ENCODE measurements at places on chromosomes 2 and 18. TPM values are rescaled to one million over a fixed set of nuclear protein-coding genes. Genes with fewer than 3 reads are reported as not detected.

DNA sequence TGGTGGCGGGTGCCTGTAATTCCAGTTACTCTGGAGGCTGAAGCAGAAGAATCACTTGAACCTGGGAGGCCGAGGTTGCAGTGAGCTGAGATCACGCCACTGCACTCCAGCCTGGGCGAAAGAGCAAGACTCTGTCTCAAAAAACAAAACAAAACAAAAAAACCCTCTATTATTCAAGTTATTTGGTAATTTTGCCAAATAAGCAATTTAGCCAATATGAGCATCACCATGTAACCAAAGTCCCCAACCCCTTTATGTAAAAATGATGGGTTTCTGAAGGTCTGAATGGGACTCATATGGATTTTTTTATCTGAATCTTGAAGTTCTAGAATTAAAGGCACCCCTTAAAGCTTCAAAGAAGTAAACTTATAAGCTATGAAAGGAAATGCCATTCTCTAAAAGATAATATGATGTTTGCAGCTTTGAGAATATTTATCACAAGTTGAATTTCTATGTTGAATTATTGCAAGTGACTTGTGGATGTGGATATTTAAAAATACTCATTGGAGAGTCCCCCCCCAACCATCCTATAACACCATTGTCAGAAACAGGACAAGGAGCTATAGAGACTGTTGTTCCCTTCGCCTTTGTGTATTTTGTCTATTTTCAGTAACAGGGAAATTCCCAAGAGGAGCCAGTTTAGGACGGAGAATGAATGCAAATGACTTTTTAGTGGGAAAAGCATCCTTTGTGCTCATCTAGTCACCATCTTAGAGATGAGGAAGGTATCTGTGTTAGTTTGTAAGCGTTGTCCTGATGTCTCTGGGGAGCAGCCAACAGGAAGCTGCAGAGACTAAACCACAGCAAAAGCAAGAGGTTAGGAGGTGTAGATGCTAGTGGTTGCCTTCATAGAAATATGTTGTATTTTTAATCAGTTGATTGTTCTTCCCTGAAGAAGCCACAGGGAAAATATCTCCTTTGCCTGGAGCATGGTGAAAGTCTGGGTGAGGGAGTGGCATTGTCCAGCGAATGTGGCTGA lies 68.3 kb downstream of the TET3 start:
- H3K4me3 ChIP-seq = no peak overlapping the region
- H3K27me3 ChIP-seq = no peaks in the 10 kb centered on the region
- DNase-seq = no peak
- no peak overlapping the region for H3K27ac ChIP-seq
- H3K4me1 ChIP-seq = no peaks in the 10 kb centered on the region

- H3K4me3 ChIP-seq = no peak overlapping the region
- no peaks in the 10 kb centered on the region for H3K36me3 ChIP-seq
- H3K27ac ChIP-seq = no peak overlapping the region
- H3K4me1 ChIP-seq = no peaks in the 10 kb centered on the region
- no peaks in the 10 kb centered on the region for H3K27me3 ChIP-seq
- no peak for DNase-seq
Observed at GRCh38 chr18:57516056-57516455, 70.4 kb downstream of the FECH start.

The FSHR gene
- total RNA-seq = not detected

The KCNIP3 gene
- total RNA-seq = 15.1 TPM

The OR6B2 gene
- total RNA-seq = not detected

- no peak overlapping the region for H3K4me3 ChIP-seq
- no peaks in the 10 kb centered on the region for H3K36me3 ChIP-seq
- no peak overlapping the region for H3K27ac ChIP-seq
- DNase-seq = no peak
- no peaks in the 10 kb centered on the region for H3K27me3 ChIP-seq
Observed at GRCh38 chr18:58302811-58303210, 258.8 kb downstream of the NEDD4L start.

The NGEF gene
- total RNA-seq = not detected

The SPTBN1 gene
- total RNA-seq = 1,216 TPM

GRCh38 chr18:50644807-50645206 lies 84.9 kb downstream of the MAPK4 start:
- H3K4me3 ChIP-seq = no peak overlapping the region
- no peaks in the 10 kb centered on the region for H3K36me3 ChIP-seq
- no peak for DNase-seq
- H3K4me1 ChIP-seq = no peaks in the 10 kb centered on the region

DNA sequence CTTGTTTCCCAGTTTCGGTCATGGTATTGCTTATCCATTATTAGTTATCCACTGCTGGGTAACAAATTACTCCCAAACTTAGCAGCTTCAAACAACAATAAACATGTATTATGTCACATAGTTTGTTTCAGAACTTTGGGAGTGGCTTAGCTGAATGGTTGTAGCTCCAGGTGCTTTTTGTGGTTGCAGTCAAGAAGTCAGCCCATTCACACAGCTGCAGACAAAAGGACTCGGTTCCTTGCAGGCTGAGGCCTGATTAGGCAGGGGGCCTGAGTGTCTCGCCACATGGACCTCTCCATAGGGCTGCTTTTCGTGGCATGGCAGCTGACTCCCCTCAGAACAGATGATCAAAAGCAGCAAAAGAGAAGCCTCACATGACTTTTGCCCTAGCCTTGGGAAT lies 58.2 kb upstream of the ITGA4 start:
- H3K36me3 ChIP-seq = no peaks in the 10 kb centered on the region
- H3K27me3 ChIP-seq = no peaks in the 10 kb centered on the region

The MYO3B gene
- total RNA-seq = 0.16 TPM

GRCh38 chr2:234290671-234291070 lies 206.2 kb downstream of the ARL4C start:
- no peaks in the 10 kb centered on the region for H3K36me3 ChIP-seq
- no peaks in the 10 kb centered on the region for H3K4me1 ChIP-seq
- H3K4me3 ChIP-seq = no peak overlapping the region
- peak overlapping the region; percentile 29 for H3K27ac ChIP-seq
- H3K27me3 ChIP-seq = no peaks in the 10 kb centered on the region

- no peaks in the 10 kb centered on the region for H3K4me1 ChIP-seq
- no peak overlapping the region for H3K4me3 ChIP-seq
- H3K27me3 ChIP-seq = no peaks in the 10 kb centered on the region
- no peak for DNase-seq
Observed at GRCh38 chr2:127864877-127865276, 6.9 kb upstream of the POLR2D start.

- DNase-seq = no peak
- no peak overlapping the region for H3K4me3 ChIP-seq
- H3K4me1 ChIP-seq = no peaks in the 10 kb centered on the region
- no peaks in the 10 kb centered on the region for H3K36me3 ChIP-seq
- H3K27ac ChIP-seq = no peak overlapping the region
- no peaks in the 10 kb centered on the region for H3K27me3 ChIP-seq
Observed at GRCh38 chr2:134815741-134816140, 22.7 kb upstream of the ACMSD start.

The SPATA3 gene
- total RNA-seq = not detected

DNA sequence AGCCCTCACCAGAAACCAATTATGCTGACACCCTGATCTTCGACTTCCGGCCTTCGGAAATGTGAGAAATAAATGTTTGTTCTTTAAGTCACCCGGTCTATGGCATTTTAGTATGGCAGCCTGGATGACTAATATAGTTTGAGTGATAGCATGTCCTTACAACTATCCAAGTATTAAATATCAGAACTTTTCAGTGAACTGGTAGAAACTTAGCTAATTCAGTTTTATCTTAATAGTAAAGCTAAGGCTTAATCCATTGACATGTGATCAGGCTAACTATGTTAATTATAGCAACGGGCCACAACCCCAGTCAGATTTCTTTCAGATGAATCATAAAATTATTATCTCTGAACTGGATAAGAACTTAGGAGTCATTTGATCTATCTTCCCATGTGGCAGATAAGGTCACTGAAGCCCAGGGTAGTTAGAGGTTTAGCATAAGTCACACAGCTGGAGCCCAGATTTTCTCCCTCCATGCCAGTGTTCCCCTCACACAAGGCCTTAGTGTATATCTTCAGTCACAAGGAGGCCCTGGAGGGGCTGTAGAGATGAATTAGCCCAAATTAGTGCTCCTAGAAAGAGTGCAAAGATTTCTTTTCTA lies 40.7 kb upstream of the UPP2 start:
- H3K36me3 ChIP-seq = no peaks in the 10 kb centered on the region
- no peaks in the 10 kb centered on the region for H3K27me3 ChIP-seq
- no peaks in the 10 kb centered on the region for H3K4me1 ChIP-seq
- H3K27ac ChIP-seq = no peak overlapping the region
- DNase-seq = no peak

The TMEM237 gene
- total RNA-seq = 36.6 TPM

The ACMSD gene
- total RNA-seq = 0.59 TPM

DNA sequence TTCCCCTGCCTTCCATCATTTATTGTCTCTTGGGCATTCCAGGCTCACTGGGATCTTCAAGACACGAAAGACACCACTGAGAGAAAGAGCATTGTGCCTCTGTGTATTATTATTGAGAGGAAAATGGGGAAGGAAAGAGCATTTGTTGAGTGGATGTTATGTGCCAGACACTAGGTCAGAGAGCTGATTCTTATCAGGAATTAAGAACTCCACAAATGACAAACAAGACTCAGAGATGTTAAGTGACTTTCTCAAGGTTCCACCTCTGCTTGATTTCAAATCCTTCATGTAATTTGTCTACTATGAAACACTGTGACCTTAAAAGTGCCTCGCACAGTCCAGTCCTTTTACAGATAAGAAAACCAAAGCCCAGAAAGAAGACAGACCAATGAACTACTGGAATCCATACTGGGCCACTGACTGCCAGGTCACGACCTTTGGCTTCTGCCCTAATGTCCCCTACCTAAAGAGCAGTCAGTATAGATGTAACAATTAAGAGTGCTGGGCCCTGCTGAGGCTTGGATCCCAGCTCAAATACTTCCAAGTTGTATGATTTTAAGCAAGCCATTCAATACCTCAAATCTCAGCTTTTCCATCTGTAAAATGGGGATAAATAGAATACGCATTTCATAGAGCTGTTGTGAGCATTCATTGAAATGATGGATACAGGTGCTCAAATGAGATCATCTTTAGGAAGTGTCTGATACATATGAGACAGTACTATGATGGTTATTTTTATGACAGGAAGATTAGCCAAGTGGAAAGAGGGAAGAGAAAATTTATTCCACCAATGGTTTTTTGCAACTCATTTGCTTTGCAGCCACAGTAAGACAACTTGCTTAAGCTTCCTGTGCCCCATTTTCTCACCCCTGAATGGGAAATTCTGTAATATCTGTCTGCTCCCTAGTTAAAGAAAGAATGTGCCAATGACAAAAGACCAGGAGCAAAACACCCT lies 10.9 kb downstream of the KLF7 start:
- DNase-seq = no peak
- H3K36me3 ChIP-seq = no peaks in the 10 kb centered on the region
- H3K4me3 ChIP-seq = no peak overlapping the region
- peaks cover 12% of the 10 kb centered on the region for H3K4me1 ChIP-seq

The CNGA3 gene
- 0.15 TPM for total RNA-seq

DNA sequence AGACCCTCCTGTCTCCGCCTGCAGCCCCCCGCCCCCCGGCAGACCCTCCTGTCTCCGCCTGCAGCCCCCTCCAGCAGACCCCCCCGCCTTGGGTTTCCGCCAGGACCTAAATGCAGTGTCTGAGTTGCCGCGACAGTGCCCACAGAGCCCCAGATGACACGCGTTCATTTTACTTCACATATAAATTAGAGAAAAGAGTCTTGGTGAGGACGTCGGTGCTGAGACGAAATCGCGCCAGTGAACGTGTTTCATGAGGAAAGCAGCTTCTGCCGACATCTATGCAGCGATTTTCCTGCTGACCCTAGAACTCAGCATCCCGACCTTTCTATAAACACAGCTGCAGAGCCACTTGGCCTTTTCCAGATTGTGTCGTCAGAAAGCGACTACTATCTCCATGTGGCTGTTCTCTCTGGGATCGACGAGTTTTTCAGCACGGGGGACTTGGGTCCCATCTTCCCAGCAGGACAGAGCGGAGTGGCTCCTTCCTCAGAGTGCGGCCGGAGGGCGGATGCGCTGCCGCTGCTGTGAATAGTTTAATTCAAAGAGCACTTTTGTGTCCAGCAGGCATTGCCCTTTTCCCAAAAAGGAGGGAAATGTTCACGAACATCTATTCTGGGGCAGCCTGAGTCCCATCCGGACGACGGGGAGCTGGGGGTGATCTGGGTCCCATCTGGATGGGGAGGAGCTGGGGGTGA lies 136.7 kb downstream of the NFATC1 start:
- no peak overlapping the region for H3K4me3 ChIP-seq
- H3K4me1 ChIP-seq = no peaks in the 10 kb centered on the region
- H3K27ac ChIP-seq = no peak overlapping the region
- no peaks in the 10 kb centered on the region for H3K27me3 ChIP-seq

The INHBB gene
- 60.6 TPM for total RNA-seq

- no peak overlapping the region for H3K4me3 ChIP-seq
- no peaks in the 10 kb centered on the region for H3K27me3 ChIP-seq
- no peak for DNase-seq
Observed at GRCh38 chr2:46304635-46305034, 7.4 kb downstream of the EPAS1 start.

- no peaks in the 10 kb centered on the region for H3K36me3 ChIP-seq
- no peaks in the 10 kb centered on the region for H3K27me3 ChIP-seq
- peak; percentile 85 for DNase-seq
- H3K27ac ChIP-seq = peak overlapping the region; percentile 28
- H3K4me1 ChIP-seq = no peaks in the 10 kb centered on the region
Observed at GRCh38 chr2:101630224-101630949, 67.1 kb upstream of the MAP4K4 start.

The ASB3 gene
- total RNA-seq = 22.7 TPM

DNA sequence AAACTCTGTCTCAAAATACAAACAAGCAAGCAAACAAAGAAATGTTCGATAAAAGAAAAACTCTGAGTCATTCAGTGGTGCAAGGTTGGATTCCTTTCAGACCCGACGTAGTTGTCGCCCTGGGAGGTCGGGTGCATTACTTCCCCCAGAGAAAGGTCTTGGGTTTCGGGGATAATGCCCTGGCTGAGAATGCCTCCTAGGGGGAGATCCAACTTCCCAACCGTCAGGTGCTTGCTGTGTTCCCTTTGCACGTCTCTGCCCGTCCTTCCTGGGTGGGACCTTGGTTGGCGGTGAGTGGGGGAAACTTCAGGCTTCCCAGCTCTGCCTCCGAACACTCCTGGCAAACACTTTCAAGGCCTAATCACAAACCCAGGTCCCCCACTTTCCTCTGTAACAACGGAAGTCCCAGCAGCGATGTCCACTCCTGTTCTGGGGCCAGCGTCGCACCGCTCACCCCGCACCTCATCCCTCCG lies 609 bp downstream of the TPGS2 start:
- no peaks in the 10 kb centered on the region for H3K4me1 ChIP-seq
- H3K27me3 ChIP-seq = no peaks in the 10 kb centered on the region
- no peaks in the 10 kb centered on the region for H3K36me3 ChIP-seq
- peak overlapping the region; percentile 75 for H3K4me3 ChIP-seq

GRCh38 chr18:22172120-22172582 lies 2.8 kb downstream of the GATA6 start:
- H3K36me3 ChIP-seq = no peaks in the 10 kb centered on the region
- peaks cover 10% of the 10 kb centered on the region for H3K4me1 ChIP-seq
- no peak for DNase-seq
- H3K27me3 ChIP-seq = no peaks in the 10 kb centered on the region
- H3K4me3 ChIP-seq = peak overlapping the region; percentile 79
- H3K27ac ChIP-seq = no peak overlapping the region

GRCh38 chr2:192051533-192051932 lies 143.2 kb downstream of the TMEFF2 start:
- H3K4me3 ChIP-seq = no peak overlapping the region
- DNase-seq = no peak
- no peak overlapping the region for H3K27ac ChIP-seq
- H3K4me1 ChIP-seq = no peaks in the 10 kb centered on the region
- no peaks in the 10 kb centered on the region for H3K27me3 ChIP-seq

The SOX11 gene
- total RNA-seq = not detected

The ZNF142 gene
- 15.4 TPM for total RNA-seq

- no peaks in the 10 kb centered on the region for H3K36me3 ChIP-seq
- H3K4me3 ChIP-seq = no peak overlapping the region
- no peaks in the 10 kb centered on the region for H3K4me1 ChIP-seq
- no peak overlapping the region for H3K27ac ChIP-seq
Observed at GRCh38 chr2:19697131-19697530, 204.7 kb downstream of the TTC32 start.

The POMC gene
- 2.9 TPM for total RNA-seq
